Naive thymus-derived CD4-positive, alpha-beta T cell (primary cell): ENCODE measurements at places on chromosomes 6 and 20.

DNA sequence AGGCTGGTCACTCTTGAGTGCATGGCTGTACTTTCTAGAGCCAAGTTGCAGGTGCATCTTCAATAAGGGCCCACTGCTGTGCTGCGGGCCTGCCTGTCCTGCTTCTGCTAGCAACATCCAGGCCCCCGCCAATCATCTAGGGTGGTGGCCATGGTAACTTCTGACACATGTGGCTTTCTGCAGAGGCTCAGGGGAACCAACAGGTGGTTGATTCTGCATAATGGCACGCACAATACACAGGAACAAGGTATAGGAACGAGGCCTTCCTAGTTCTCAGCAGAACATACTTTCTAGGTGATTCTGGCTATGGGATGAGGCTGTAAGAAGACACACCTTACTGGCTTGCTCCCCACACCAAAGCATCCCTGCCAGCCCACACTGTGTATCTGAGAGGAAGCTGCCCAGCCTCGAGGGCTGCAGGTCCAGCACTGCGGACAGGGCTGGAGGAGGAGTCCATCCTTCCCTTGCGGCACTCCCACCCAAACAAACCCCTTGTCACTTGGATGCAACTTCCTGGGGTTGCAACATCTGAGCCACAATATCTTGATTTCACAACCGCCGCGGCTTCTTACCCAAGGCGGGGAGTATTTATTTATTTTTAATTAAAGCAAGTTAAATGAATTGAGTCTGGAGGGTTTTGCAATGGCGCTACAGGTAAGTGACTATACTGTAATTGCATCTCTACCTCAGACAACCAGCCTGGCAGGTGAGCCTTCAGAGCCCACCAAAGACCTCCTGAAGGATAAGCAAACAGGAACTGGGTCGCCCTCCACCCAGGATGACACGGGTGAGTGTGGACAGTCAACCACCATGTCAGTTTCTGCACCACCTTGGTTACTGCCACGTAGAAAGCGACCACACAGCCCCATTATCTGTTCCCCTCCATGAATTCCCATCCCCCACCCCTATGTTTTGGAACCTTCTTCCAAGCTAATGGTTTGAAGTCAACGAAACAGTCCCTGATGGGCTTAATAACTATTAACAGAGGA lies 49.6 kb downstream of the SULF2 start:
- no peak for DNase-seq

- DNase-seq, result no peak
Observed at GRCh38 chr6:168660400-168660945, 219.5 kb downstream of the SMOC2 start.

DNA sequence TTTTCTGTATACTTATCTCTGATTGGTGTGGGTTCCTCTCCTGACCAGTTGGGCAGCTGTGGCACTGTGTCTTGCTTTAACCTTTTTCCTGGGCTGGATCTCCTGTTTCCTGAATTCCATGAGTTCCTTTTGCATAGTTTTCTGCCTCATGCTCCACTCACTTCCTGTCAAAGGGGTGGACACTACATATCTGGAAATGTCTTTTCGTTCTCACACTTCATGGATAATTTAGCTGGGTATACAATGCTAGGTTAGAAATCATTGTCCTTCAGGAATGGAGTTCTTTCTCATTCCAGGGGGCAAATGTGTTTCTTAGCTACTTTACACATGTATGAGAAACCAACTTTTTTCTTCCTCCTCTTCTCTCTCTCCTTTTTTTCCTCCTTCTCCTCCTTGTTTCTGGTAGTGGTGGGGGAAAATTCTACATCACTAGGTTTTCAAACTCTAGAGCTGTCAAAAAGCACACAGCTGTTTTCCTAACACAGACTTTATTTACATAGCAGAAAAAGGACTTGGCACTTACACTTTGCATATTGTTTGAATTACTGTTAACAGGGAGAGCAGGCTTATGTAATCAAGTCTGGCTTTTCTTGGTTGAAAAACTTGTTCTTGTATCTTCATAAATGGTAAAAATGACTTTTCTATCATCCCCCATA lies 9.0 kb upstream of the DDX27 start:
- DNase-seq, result no peak

GRCh38 chr6:138349891-138350290 lies 27.8 kb upstream of the SMIM28 start:
- no peak for DNase-seq

DNA sequence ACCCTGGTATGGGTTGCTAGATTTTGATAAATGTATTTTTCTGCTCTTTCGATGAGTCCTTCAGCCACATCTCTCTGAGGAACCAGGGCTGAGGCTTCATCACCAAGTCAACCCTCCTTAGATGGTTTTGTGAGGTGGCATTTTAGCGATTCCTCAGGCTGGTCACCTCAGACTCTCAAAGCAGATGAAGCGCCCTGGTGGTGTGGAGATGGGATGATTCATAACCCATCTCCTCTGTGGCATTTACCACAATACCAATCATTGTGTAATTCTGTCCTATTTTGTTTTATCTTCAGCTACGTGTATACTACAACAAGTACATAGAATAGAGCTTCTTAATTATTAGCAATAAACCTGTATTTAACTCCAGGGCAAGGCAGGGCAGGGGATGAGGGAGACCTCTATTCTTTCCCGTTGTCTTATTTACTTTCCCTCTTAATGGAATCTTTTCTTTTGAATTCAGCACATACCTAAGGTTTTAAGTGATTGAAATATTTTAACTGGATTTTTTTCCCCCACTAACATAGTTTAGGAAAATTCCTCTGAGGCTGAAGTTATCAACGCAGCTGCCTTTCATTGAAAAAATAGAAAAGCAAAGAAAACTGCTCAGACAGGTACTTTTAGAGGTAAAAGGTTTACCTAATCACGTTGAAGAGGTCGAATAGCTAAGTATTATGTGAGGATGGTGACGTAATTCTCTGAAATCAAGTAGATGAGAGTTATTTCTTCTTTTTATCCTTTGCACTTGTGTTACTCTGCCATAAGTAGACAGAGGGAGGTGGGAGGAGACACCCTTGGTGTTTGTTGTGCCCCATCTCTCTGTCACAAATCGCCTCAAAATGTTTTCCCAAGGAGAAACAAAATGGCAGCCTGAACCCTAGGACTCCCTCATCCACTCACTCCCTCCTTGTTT lies 57.4 kb upstream of the EDN3 start:
- DNase-seq, result no peak
